ENCODE measurements at places on chromosomes 2 and 18.

- no peak for DNase-seq
Measured at GRCh38 chr2:103435010-103435409, 673.2 kb downstream of the TMEM182 start.

DNA sequence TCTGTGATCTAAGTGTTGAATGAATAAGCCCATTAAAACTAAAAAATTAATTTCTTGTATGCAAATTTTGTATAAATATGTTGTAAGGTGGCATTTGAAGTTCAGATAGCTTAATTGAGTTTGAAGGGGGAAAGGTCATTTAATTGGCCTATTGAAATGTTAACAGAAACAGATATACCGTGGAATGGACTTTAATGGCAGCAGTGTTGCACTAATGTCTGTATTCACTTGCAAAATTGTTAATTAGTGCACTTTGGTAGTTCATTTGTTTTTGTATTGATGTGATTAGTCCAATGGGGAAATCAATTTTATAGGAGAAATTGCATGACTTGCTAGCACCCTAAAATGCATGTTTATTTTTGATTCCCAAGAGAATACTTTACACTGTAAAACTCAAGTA, 41.8 kb upstream of the OTX1 start:
- DNase-seq = no peak

DNA sequence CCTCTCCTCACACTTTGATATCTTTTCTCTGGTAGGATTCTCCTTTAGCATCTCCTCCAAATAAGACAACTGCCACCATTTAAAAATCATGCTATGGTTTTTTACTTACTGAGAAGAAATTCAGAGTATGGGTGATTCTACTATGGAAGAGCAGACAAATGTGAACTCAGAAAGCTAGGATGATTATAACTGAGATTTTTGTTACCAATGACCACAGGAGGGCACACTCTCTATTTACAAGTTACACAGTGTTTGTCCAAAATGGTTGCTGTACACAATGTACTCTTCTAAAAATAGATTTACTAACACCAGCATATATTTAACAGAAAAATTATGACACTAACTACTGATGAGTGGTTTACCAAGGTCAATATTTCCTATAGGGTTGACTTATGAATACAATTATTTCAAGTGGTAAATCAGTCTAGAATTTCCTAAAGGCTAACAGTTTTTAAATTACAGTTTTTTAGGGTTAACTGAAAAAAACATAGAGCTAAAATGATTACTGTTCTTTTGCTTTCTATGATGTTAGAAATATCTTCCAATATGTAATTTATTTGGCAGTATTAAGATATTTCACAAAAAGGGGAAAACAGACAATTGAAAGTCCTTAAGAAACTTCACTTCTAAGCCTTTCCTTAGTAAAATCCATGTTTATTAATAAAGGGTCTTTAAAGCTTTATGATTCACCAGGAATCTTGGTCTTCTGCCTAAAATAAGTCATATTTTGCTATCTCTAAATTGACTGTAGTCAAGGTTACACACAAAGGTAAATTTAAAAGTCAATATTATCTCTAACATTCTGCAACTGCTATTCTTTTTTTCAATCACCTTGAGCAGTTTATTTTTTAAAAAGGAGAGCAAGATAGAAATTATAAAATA, 57.2 kb downstream of the MAP4K3 start:
- peak; percentile 20 for DNase-seq

GRCh38 chr2:150588506-150588870, 101.0 kb upstream of the RND3 start:
- DNase-seq = no peak

DNA sequence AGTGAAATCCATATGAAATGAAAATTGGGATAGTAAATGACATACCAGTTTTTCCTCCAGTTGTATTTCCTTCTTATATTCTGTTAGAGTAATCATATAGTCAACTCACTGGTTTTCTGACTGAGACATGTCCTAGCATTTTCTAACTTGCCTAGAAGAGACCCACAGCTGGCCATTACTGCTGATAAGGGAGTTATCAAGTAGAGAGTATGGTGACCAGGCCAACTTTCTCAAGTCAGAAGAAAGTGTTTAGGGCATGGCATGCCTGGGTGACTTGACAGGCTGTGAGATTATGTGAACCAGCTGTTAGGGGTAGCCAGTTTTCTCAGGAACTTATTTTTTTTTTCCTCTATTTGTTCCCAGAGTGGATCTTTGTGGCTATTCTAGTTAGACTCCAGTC, 81.2 kb downstream of the GPD2 start:
- DNase-seq = no peak

DNA sequence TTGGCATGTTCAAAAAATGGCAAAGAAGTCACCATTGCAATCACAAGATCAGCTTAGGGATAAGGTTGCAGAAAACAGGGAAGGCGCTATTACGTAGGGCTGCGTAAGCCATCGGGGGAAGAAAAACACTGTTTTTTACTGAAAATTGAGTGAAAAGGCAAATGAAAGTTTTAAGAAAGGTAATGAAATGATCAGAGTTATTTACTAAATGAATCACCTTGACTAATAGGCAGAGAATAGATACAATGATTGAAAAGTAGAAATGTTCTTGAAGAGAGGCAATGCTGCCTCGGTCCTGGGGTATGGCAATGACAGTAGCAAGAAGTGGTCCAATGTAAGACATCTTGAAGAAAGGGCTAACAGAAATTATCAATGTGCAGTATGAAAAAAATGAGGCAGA, 1227.8 kb upstream of the ZEB2 start:
- DNase-seq = no peak

DNA sequence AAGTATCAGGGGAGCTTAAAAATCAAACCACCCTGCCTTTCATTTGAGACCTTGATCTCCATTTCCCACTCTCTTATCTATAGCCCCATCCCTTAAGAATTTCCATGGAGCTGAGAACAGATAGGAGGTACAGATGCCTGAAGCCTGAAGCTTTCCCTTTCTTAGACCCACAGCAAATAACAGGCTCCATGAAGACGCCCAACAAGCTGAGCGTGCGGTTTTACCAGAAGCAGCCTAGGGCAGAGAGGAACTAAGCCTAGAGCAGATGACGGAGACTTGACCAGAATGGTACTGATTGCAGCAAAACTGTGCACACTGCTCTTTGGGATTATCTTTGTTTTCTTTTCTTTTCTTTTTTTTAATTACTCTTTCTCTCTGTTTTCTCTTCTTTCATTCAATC, 1.7 kb upstream of the ERBB4 start:
- no peak for DNase-seq

DNA sequence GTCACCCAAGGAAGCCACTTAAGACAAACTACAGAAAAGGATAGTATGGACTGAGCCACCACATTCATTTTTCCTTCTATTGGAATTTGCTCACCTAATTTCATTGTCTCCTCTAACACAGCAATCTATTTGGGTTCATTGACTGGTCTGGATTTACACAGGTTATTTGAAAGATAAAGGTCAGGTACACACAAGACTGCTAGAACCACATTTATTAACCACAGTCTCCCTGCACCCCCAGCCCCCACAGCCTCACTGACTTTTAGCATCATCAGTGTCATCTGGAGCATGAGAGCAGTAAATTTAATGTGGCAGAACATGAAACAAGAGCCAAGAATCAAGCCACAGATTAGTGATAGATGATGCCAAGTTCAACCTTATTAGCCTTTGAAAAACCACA, 226.9 kb upstream of the GYPC start:
- DNase-seq = no peak

GRCh38 chr2:54801352-54801751, 77.9 kb downstream of the EML6 start:
- DNase-seq = no peak

DNA sequence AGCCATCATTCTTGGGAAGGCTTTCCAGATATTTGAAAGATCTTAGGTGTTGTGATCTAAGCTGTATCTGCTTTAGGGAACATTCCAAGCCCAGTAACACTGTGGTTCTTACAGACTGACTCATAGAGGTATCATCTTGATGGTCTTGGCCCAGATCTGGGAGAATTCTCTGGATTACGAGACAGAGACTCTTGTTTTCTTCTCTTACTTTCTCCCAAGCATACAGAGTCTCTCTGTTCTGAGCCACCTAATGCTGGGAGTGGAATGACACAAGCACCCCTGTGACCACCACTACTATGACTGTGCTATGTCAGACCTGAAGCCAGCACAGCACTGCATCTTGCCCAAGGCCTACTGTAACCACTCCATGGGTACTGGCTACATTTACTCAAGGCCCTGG, 81.0 kb upstream of the EPAS1 start:
- no peak for DNase-seq

GRCh38 chr18:78505851-78506461, 473.7 kb upstream of the SALL3 start:
- DNase-seq = no peak

DNA sequence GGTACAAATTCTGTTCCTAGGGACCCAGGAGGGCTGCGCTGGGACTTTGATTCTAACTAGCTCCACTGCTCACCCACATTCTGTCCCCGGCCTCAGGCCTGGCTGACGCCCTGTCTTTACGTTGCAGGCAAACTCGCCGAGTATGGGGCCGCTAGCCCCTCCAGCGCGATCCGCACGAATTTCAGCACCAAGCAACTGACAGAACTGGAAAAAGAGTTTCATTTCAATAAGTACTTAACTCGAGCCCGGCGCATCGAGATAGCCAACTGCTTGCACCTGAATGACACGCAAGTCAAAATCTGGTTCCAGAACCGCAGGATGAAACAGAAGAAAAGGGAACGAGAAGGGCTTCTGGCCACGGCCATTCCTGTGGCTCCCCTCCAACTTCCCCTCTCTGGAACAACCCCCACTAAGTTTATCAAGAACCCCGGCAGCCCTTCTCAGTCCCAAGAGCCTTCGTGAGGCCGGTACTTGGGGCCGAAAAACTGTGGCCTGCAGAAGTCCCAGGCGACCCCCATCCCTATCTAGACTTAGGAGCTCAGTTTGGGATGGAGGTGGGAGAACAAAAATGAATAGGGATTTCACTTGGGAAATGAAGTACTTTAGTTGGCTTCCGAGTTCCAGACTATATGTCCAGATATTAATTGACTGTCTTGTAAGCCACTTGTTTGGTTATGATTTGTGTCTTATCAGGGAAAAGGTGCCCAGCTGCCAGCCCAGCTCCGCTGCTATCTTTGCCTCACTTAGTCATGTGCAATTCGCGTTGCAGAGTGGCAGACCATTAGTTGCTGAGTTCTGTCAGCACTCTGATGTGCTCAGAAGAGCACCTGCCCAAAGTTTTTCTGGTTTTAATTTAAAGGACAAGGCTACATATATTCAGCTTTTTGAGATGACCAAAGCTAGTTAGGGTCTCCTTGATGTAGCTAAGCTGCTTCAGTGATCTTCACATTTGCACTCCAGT, 1.5 kb downstream of the HOXD1 start:
- no peak for DNase-seq

- no peak for DNase-seq
Measured at GRCh38 chr18:57014772-57015413, 132.0 kb upstream of the BOD1L2 start.

DNA sequence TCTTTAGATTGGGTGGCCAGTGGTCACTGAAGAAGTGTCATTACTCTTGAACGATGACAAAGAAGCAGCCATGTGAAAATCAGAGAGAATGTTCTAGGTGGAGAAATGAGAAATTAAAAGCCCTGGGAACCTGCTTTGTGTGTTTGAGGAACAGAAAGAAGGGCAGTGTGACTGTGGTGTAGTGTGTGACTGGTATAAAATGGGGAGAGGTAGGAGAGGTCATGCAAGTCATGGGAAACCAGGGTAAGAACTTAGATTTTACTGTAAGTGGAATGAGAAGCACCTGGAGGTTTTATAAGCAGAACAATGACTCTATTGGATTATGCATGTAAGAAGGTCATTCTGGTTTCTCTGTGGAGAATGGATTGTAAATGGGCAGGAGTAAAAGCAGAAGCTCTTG, 12.2 kb downstream of the ICOS start:
- no peak for DNase-seq

GRCh38 chr2:19611491-19612332, 253.3 kb upstream of the OSR1 start:
- peak; percentile 75 for DNase-seq

DNA sequence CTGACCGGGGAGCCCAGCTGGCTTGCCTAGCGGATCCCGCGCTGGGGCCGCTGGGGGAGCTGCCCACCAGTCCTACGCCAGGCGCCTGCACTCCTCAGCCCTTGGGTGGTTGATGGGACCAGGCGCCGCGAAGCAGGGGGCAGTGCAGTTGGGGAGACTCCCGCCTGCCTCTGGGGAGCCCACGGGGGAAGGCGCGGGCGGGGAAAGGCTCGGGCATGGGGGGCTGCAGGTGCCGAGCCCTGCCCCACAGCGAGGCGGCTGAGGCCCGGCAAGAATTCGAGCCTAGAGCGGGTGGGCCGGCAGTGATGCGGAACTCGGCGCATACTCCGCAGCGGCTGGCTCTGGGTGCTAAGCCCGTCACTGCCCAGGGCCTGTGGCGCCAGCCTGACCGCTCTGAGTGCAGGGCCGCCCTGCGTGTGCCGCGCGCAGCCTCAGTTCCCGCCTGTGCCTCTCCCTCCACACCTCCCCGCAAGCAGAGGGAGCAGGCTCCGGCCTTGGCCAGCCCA, 249.1 kb upstream of the TEKT4 start:
- no peak for DNase-seq

DNA sequence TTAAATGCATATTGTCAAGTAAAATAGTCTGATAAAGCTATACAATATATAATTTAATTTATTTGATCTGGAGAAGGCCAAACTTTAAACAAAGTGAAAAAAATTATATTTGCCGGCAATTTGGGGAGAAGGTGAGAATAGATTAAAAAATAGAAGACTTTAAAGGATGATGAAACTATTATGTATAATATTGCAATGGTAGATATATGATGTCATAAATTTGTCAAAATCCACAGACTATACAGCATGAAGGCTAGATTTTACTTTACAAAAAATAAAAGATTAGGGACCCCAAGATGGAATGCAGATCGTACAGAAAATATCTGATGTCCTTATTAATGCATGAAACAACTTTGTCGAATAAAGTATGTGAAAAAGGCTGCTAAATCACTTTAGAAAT, 67.3 kb upstream of the MAL start:
- DNase-seq = no peak

DNA sequence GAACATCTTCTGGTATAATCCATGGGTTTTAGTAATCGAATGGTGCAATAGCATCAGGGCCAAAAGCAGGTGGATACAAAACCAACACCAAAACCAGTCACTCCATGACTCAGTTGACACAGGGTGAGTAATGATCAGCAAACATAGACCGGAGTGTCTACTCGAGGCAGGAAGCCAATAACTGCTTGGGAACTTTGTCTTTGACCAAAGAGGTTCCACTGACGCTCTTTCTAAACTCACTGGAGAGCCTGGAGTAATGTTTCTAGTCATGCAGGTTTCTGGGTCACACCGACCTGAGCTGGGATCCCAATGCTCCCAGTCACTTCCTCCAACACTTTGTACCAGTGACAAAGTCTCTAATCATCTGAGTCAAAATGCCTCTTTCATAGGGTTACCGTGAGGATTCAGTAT, 30.9 kb downstream of the MREG start:
- no peak for DNase-seq

GRCh38 chr2:196322973-196323810, 151.8 kb upstream of the STK17B start:
- DNase-seq = no peak
